ENCODE measurements at places on chromosomes 16 and 17.
A peak's percentile ranks its signal among the peaks of the same experiment; 100 is the strongest.

GRCh38 chr16:68370581-68371275, 59.9 kb downstream of the PRMT7 start:
- DNase-seq = no peak

DNA sequence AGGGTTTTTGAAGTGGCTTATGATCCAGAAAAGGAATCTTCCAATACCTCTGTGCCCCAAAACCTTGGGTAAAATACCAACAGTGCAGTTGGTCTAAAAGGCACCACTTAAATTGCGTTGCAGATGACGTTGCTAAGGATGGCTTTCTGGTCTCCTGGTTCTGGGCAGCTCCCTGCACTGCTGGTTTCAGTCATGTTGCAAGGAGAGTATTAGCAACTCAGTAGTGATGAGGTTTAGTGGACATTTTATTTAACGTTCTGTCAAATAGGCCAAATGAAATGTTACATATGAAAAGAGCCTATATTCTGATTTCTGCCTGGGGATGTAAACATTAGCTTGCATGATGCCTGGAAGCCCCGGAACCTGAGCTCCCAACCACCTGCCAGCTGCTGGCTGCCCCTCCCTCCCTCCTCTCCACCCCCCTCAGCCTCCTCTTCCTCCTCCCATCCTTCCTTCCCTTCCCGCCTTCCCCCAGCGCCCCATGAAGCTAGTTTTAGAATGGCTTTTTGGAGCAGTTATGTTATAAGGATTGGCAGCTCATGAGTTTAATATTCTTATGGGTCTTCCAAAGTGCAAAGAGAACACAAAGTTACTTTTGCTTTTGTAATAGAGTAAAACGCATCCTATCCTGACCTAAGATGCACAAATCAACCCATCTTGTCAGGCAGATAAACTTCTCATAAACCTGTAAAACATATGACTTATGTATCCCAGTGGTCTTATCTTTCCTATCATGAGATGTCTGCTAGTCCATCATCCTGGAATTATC, 20.7 kb downstream of the CD7 start:
- no peak for DNase-seq

DNA sequence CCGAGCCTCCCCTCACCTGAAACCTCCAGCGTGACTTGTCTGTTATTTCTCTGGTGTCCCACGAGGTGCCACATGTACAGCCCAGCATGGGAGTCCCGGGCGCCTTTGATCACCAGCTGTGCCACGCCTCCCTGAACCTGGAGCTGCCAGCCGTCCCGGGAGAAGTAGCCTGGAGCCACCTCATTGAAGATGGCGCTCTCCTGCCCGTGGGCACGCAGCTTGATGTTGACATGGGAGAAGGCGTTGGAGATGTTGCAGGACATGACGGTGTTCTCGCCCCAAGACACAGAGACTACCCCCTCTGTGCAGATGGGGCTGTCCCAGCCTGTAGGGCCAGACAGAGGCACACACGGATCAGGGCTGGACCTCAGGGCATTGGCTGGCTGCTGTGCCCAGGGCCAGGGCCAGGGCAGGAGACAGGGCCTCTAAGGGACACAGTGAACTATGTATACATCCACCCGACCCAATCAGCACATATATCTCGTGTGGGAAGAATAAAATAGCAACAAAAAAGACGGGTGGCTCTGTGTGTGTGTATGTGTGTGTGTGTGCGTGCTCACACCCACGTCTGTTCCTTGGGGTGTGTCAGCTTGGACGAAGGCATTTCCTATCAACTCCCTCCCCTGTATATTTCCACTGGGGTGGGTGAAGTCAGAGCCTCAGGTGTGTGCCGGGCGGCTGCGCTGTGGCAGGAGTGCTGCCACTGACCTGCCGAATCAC, 7.3 kb upstream of the CD7 start:
- no peak for DNase-seq

- no peak for DNase-seq
Observed at GRCh38 chr17:46109603-46110189, 83.5 kb downstream of the KANSL1 start.

DNA sequence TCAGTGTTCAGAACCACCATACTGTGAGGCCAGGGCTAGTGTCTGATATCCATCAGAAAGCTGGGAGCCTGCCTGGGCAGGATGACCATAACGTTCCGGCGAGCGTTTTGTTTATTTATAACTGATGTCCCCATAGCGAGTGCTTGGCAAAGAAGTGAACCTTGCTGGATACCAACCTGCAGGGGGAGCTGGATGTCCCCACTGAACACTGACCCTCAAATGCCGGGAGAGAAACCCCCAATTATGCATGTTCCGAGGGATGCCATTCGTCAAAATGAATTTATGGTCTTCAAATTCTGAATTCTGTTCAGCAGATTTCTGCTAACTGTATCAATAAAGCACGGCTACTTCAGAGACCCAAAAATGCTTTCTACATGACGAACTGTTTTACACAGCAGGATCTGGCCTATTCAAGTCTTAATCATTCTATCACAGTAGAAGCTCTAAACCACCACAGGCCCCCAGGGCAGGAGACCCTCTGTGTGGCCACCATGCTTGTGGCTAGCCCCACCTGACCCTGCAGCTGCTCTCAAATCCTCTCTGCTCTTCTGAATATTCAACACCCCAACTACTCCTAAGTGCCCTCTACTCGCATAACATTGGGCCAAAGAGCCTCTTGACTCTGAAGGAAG, 15.2 kb downstream of the MED24 start:
- DNase-seq = peak; percentile 83

- no peak for DNase-seq
Observed at GRCh38 chr17:59643159-59644140, 23.8 kb downstream of the CLTC start.

- no peak for DNase-seq
Observed at GRCh38 chr17:48213797-48214196, 106.2 kb downstream of the SNX11 start.

DNA sequence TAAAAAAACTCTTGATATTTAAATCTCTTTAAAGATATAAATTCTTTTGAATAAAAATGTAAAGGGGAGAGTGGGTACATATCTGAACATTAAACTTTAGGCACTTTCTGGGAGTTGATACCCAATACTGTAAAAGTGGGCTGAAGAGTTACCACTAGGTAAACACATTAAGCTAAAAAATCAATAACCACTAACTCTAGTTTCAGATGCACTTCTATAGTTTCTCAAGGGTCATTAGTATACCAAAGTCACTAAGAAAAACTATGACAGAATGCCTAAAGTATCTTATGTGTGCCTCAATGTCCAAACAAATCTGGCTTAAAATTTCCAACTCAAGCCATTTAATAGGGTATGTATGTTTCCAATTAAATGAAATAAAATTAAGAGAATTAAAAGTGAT, 13.1 kb upstream of the CFDP1 start:
- DNase-seq = no peak

GRCh38 chr16:1026784-1027500, 45.4 kb downstream of the SOX8 start:
- no peak for DNase-seq

GRCh38 chr16:10871157-10871991, 5.6 kb upstream of the CIITA start:
- DNase-seq = peak; percentile 13

GRCh38 chr17:51700011-51700760, 439.8 kb downstream of the UTP18 start:
- no peak for DNase-seq

DNA sequence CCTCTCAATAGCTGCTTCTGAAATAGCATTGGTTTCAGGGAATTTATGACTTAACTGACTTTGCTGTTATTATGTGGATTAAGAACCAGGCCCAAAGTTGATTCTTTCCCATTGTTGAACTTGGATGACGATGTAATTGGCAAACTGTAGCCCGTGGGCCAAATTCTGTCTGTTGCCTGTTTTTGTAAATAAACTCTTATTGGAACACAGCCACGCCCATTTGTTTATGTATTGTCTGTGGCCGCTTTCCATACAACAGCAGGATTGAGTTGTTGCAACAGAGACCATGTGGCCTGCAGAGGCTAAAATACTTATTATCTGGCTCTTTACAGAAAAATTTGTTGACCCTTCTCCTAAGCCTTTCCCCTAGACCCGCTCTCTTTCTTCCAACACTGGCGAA, 31.6 kb downstream of the NTN1 start:
- peak; percentile 43 for DNase-seq

GRCh38 chr16:66298006-66298405, 68.5 kb upstream of the CDH5 start:
- DNase-seq = no peak

DNA sequence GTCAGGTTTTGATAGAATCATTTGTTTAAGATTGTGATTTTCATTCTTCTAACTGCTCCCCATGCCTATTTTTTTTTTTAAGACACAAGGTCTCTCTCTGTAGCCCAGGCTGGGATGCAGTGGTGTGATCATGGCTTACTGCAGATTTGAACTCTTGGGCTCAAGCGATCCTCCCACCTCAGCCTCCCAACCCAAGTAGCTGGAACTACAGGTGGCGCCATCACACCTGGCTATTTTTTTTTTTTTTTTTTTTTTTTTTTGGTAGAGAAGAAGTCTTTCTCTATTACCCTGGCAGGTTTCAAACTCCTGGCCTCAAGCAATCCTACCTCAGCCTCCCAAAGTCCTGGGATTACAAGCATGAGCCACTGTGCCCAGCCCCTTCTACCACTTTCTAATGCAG, 223.3 kb downstream of the CBLN1 start:
- no peak for DNase-seq

- no peak for DNase-seq
Observed at GRCh38 chr16:86716649-86717048, 138.3 kb downstream of the FOXL1 start.

DNA sequence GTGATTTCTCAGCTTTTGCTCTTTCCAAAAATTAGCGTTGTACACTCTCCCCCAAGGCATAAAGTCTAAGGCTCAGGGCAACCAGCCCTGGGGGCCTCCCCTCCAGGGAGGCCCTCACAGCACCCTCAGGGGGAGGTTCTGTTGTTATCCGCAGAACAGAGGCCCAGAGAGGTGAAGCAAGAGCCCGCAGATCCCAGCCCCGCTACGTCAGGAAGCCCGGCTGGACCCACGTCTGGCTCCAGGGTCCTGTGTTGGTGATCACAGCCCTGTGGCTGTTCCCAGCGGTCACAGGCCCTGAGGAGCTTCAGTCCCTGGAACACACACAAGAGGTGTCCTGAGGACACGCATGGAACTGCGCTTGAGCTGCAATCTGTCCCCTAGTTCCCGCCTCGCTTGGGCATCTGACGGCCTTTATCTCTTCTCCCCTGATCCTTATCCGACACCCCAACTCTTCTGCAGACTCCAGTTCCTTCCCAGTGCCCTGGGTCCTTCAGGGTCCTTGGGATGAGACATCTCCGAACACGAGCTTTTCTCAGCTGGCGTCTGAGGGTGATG, 1.1 kb upstream of the ZG16B start:
- DNase-seq = no peak

DNA sequence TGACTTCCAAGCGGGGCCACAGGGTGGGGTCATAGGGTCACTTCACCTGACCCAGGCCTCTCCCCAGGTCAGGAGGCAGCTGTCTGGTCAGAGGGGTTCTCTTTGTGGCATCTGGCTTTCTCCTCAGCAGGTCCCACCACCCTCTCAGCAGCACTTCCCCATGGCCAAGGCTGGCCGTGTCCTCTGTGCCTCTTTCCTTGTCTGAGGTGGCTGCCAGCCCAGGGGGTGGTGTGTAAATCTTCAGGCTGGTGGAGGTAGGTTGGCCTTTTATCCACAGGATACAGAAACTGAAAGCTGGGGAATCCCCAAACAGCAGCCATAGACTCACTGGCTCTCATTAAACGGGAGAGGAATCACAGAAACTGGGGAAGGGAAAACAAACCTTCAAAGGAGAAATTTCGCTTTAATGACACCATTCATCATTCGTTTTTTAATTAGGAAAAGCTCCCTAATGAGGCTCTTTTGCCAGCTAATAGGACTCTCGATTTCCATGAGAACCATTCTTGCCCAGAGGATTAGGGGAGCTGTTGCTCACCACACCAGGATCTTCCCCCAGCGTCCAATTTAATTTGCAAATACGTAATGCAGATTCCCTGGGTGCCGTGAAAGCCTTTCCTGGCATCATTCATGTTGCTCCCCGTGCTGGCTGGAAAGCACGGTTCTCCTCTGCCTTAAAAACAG, 18.0 kb downstream of the C17orf75 start:
- no peak for DNase-seq

DNA sequence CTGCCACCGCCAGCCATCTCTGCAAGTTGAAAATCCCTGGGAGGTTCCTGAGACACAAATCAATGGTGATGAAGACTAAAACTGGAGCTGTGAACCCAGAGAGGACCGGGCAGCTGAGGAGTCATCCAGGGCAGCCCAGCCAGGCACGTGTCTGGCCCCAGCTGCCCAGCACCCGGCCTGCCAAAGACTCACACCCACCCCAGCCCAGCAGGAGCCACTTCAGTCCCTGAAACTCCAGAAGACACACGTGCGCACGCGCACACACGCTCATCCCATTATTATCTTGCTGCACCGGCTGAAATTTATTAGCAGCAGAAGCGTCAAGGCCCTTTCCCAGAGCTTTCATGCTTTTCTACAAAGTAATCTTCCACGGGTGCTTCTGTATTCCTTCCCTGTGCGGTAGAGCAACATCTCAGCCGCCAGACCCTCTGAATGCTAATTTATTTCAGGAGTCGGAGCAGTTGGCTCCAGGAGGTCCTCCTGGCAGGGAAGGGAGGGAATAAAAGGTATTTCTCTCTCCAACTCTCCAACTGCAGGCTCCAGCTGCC, 59.8 kb upstream of the RBFOX3 start:
- no peak for DNase-seq

- no peak for DNase-seq
Observed at GRCh38 chr17:50308666-50309065, 34.4 kb downstream of the TMEM92 start.

- DNase-seq = no peak
Observed at GRCh38 chr17:17077861-17078732, 35.8 kb downstream of the MPRIP start.

GRCh38 chr17:47993964-47994363, 23.1 kb downstream of the CDK5RAP3 start:
- no peak for DNase-seq

DNA sequence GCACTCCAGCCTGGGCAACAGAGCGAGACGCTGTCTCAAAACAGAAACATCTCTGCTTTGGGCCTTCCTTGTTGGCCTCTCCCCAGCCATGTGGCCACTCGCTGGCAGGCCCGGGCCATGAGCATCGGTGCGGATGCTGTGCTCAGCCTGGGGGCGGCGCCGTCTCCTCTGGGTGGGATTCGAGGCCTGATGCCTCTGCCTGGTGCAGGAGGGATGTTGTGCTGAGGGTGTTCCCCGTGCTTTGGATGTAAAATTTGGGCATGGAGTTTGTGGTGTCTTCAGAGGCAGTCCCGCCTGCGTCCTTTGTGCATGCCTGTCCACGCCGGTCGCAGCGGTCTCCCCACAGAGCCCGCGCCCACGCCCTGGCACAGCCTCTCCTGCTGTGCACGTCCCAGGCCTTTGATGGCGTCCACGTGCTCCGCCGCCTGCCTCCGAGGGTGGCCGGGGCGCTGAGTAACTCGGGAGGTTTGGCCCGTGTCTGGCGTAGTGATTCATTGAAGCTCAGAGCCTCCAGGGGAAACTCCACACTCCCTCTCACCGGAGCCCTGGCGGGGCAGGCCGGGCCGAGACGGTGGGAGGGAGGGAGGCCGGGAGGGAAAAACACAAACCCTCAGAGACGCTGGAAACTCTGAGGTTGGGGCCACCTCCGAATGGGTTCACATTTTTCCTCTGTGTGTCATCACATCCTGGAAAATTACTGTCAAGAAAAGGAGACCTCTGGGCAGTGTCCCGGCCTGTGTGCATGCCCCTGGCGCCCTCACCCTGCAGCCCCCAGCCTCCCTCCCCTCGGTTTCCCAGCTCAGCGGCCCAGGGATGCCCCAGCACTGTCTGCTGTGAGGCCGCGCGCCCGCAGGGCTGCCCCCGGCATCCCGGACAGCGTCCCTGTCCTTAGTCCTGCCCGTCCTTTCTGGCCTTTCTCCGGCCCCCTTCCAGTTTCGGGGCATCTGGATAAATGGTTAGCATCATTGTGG, 19.0 kb downstream of the CENPX start:
- peak; percentile 69 for DNase-seq

GRCh38 chr17:74272731-74273201, 1.3 kb upstream of the DNAI2 start:
- DNase-seq = no peak
